Activated CD4-positive, alpha-beta T cell treated with anti-CD3 and anti-CD28 coated beads, Interleukin-2, amount 50 U/mL, for 16 hours (primary cell): ENCODE measurements at places on chromosomes 12 and 14.

DNA sequence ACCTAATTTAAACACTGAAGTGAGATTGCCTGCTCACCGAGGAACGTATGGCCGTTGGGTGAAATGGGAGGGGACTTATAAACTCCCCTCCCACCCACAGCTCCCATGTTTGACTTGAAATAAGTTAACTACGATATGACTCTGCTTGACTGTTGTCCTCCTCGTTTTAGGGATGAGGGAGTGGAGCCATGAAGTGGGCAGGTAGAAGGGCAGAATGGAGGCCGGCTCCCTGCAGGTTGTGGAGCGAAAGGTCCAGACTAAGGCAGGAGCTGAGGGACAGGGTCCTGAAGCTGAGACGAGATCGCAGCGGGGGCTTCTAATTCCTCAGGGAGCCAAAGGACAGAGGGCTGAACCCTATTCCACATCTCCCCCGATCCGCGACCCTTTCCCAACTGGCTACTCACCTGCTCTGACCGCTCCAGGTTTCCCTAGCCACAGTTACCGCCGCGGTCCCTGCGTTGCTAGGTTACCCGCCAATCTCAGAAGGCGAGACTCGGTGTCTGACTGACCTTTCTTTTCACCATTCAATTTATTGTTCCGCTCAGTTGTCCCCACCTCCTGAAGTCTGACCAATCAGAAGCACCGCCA, 577 bp upstream of the TPCN1 start:
- peak; percentile 11 for DNase-seq

DNA sequence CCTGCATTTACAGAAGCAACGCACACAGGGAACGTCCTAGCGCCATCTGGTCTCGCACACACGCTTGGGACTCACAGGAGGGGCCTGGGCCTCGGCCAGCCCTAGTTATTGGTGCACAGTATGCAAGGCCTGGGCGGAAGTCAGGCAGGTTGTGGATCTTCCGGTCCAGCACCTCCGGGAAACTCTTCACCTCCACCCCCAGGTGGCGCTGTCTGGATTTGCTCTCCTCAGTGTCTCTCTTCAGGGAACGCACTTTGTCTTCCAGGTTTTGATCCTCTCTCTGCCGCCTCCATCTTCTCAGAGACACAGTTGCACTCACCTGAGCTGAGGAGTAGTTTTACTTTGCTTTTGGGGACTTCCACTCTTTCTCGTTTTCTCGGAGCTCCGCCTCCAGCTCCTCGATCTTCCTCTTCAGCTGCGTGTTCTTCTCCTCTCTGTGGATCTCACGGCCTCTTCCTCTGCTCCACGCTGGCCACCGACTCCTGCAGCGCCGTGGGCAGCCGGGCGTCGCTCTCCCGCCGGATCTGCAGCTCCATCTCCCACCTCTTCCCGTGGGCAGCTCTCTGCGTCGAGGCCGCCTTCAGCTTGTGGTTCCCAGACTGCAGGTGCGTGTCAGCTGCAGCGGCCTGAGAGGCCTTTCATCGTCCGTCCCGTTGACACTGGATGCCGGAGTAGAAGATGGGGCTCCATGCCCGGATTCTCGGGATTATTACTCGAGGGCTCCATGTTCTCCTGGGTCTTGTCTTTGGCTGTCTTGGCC, 933.8 kb downstream of the TMEM121 start:
- DNase-seq, result peak; percentile 67

- no peak for DNase-seq
Measured at GRCh38 chr12:122029620-122030423, 8.1 kb downstream of the BCL7A start.

- peak; percentile 97 for DNase-seq
Measured at GRCh38 chr12:51083126-51083833, at the start of gene CSRNP2. CSRNP2 (minus strand) TSS chr12:51083596; CDS start chr12:51076561, 7,035 bp downstream.

GRCh38 chr14:102929241-102930137, 7.0 kb downstream of the AMN start:
- DNase-seq, result no peak

DNA sequence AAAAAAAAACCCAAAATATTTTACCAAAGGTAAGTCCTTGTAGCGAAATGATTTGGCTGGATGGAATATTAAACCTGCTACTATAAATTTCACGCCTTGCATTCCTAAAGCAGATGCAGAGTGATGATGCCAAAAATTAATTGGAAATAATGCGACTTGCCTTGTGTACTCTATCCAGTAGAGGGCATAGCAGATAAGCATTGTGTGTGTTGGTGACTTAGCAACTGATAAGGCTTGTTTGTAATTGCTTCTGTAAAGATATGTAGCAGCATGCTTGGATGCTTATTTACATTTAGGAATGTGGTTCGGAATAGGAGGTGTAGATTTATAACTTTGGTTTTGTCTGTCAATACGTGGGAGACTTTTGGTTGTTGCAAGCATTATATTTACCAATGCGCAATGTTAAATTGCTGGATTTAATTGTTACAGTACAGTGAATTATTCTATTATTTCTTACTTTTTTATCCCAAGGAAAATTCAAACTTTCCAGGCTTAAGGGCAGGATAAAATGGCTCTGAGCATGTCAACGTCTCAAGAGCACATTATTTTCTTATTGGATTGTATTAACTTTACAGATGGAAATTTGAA, 80.5 kb downstream of the TMEM260 start:
- DNase-seq, result peak; percentile 29

DNA sequence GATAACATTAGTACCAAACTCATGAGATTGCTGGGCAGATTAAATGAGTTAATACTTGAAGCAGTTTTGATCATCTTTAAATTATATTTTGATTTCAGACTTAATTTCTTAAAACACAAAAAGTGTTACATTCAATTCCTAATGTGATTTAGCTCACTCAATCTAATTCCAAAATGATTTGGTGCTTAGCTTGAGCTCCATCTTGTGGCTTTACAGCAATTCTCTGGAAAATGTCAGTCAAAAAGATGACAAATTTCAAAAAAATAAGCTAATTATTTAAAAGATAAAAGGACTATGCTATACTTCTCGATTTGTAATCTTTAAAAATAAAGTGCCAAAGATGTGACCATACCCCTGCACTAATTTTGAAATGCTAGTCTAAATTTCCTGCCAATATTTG, 10.1 kb downstream of the LLPH start:
- no peak for DNase-seq

DNA sequence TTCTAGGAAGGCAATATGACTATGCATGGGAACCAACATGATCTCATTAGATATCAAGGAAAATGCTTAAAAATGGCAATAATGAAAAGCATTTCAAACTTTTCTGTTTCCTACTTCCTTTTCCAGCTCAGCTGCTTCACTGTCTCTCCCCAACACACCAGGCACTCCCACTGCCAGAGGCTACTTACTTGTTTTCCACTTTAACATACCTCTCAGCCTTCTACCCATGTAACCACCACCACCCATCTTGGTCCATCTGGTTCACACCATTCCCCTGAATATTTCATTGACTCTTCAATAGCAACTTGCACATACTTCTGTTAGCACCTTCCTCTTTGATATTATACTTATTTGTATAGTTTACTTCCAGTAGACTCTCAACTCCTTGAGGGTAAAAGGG, 168.3 kb upstream of the NPAS3 start:
- no peak for DNase-seq

- peak; percentile 53 for DNase-seq
Measured at GRCh38 chr14:99055816-99056215, 216.2 kb downstream of the BCL11B start.

- no peak for DNase-seq
Measured at GRCh38 chr12:11758087-11758486, 108.6 kb downstream of the ETV6 start.

GRCh38 chr14:97543816-97544215, 746.6 kb downstream of the VRK1 start:
- no peak for DNase-seq

DNA sequence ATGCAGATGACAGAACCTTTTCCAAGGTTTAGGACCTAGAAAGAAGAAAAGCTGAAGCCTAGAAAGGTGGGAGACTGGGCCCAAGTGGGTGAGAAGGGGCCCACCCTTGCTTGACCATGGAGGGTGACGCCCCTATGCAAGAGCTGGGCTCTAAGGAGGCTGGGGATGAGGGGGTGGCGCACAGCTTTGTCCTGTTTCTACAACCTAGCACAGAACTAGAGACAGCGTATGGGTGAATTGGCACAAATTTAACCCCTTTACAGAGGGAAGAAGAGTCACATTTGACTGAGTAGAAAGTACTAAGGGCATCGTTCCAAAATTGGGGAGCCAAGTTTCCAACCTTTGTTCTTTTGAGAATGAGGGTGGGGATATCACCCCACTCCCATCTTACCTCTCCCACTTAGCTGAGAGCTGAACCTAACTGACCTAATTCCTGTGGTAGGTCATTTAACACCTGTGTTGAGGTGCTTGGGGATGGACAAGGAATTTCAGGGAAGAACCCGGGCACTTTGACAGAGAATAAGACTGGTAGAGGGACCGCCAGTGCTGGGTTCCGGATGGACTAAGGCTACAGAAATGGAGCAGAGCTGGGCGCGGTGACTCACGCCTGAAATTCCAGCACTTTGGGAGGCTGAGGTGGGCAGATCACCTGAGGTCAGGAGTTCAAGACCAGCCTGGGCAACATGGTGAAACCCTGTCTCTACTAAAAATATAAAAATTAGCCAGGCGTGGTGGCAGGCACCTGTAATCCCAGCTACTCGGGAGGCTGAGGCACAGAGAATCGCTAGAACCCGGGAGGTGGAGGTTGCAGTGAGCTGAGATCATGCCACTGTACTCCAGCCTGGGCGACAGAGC, 5.2 kb downstream of the NFKBIA start:
- no peak for DNase-seq
